ENCODE measurements at places on chromosomes 3 and 15.

DNA sequence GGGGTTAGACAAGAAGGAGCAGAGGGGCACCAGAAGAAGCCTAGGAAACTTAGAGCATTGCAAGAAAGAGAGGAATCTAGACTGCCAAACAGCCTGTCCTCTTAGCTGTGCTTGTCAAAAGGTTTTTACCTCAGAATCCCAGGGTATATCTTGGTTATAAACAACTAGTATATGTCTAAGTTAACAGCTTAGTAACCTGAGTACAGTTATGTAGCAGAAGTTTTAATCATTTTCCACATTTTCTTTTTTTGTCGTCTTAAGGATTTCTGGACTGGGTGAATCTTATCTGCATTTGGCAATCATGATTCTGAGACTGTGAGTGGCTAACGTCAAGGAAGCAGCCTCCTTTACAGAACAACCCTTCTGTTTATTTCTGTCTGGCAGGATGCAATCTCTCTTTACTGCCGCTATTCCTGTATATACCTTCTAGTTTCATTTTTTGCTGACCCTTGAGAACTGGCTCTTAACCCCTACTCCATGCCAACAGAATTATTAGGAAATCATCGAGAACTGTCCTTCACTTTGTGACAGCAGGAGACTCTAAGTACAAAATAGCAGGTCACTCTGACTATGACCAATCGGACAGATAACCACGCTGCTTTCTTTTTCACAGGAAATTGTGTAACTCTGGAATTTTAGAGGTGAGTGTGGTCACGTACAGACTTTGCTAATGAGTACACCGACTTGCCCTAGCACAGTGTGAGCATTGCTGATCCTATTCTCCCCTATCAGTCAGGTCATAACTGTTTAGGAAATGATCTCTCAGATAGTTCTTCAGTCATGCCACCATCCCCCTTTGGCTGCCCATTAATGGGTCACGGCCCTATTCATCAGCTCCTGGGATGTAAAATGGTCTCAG, 3.3 kb upstream of the CP start:
- no peak for DNase-seq

GRCh38 chr3:65030014-65030627, 342.3 kb upstream of the ADAMTS9 start:
- no peak for DNase-seq

GRCh38 chr15:101391981-101392640, 97.1 kb upstream of the SNRPA1 start:
- no peak for DNase-seq

DNA sequence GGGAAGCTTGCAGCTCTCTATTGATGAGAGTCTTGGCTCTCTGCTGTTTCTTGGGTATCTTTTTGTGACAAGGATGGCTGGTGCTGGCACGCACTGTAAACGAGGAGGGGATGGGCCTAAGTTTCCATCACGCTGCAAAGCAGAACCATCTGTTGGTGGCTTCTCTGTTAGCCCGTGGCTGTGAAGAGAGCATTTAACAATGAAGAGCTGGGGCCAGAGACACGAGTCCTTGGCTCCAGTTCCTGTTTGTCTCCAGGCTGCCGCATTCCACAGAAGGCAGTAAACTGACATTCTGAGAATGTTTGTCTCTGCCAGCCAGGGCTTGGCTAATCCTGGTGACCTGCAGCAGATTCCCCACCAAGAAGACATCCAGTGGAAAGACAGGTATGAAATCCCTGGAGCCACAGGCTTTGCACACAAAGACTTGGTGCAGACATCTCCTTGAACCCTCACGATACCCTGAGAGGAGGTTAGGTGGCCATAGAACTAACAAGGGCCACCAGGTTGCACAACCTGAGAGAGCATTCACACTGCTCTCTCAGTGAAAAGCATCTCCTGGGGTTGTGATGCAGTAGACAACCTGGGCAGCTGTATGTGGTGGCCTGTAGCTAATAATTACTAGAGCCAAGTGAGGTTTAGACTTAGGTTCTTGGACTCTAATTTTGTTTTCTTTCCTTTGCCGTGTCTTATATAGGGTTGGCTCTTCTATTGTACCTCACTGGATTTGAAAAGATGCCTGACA, 130.9 kb downstream of the ASB7 start:
- no peak for DNase-seq

GRCh38 chr15:78321041-78321570, 19.0 kb upstream of the CRABP1 start:
- DNase-seq, result no peak

- DNase-seq, result no peak
These were observed 110.8 kb upstream of the MME start for GRCh38 chr3:154969366-154969765.

GRCh38 chr3:106282943-106283342, 414.1 kb upstream of the CBLB start:
- DNase-seq, result no peak

GRCh38 chr3:181687190-181687589, 24.5 kb upstream of the SOX2 start:
- no peak for DNase-seq

GRCh38 chr15:38090678-38091077, 156.2 kb downstream of the TMCO5A start:
- DNase-seq, result no peak

- no peak for DNase-seq
These were observed 65.2 kb upstream of the MNS1 start for GRCh38 chr15:56530157-56530556.

DNA sequence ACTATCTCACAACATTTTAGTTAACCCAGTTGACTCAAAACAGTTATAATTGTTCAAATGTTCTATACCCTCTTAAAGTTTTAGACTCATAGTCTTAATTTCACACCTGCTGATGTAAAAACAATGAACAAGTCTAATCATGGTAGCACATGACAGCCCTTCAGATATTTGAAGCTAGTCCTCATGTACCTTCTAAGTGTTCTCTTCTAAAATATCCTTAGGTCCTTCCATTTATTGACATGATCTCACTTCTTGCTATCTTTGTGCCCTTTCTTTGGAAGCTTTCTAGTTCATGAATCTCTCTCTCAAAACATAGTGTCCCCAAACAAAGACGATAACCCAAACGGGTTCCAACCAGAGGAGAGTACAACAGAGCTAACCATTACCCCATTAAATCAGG, 363.1 kb downstream of the MECOM start:
- no peak for DNase-seq

DNA sequence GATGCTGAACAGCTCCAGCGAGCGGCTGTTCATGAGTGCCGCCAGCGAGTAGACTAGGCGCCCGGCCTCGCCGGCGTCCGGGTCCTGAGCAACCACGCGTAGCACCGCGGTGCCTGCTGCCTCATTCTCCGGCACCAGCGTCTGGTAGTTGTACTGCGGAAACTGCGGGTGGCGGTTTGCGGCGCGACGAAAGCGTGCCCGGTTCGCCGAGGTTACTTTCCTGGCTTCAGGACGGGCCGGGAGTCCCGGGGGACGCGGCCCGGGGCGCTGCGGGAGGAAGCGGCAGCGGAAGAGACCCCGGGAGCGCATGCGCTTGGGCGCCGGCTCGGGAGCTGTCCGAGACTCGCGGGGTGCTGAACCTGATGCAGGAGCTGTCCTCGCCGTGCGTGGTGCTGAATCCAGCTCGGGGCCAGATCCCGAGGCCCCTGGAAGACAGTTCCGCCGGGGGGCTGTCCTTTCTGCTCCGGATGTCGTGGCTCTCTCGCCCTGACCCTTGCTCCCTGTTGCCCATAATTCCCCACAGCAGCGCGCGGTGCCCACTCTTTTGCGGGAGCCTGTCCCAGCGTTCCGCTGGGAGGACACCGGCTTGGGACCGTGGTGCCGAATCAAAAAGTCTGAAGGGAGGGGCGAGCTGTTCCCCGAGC, 1.1 kb downstream of the CELSR3 start:
- peak; percentile 72 for DNase-seq

DNA sequence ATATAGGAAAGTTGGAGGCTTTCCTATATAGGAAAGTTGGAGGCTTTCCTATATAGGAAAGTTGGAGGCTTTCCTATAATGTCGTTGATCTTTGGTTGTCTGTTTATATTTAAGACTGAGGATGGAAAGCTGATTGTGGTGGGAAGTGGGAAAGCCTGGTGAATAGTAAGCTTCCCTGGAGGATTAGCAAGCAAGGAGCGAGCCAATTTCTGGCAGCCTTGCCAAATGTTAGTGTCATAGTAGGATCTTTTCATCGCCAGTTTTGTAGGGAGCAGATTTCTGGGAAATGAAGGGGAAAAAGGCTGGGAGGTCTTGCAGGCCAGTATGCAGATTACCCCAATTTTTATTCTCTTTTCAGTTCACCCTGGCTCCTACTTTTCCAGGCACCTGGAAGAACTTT, 39.9 kb upstream of the CCNL1 start:
- DNase-seq, result no peak

DNA sequence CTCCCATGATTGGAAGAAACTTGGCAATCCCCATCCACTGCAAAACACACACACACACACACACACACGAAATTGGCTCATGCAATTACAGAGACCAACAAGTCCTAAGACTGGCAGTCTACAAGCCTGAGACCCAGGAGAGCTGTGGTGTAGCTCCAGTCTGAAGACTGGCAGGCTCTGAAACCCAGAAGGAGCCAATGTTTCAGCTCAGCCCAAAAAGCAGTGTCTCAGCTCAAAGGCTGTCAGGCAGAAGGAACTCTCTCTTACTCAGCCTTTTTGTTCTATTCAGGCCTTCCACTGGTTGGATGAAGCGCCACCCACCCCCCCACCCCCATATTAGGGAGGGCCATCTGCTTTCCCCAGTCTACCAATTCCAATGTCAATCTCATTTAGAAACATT, 32.1 kb downstream of the MESD start:
- DNase-seq, result no peak

- DNase-seq, result no peak
These were observed 11.2 kb upstream of the SHC4 start for GRCh38 chr15:48974882-48975281.

DNA sequence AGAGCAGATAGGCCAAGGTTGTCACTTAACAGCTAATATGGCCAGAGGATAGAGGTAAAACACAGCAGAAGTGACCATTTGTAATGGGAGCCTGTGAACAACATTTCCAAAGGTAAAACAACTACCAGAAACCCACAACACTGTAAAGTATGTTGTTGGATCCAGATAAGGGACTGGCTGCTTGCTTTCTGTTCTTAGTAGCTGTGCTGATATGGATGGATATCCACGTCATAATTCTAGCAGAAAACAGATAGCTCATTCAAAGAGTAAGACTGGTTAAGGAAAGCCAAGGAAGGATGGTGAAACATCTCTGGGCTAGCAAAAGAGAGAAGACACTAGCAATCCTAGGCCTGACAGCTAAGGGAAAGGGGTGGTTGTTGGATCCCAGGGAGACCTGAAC, 36.9 kb upstream of the SPRED1 start:
- DNase-seq, result no peak

- DNase-seq, result no peak
These were observed 432.4 kb upstream of the ATP10A start for GRCh38 chr15:26295336-26296085.

GRCh38 chr3:101806491-101806890, 27.5 kb downstream of the NXPE3 start:
- DNase-seq, result no peak

GRCh38 chr15:78168608-78169007, 19.4 kb downstream of the IDH3A start:
- DNase-seq, result no peak

DNA sequence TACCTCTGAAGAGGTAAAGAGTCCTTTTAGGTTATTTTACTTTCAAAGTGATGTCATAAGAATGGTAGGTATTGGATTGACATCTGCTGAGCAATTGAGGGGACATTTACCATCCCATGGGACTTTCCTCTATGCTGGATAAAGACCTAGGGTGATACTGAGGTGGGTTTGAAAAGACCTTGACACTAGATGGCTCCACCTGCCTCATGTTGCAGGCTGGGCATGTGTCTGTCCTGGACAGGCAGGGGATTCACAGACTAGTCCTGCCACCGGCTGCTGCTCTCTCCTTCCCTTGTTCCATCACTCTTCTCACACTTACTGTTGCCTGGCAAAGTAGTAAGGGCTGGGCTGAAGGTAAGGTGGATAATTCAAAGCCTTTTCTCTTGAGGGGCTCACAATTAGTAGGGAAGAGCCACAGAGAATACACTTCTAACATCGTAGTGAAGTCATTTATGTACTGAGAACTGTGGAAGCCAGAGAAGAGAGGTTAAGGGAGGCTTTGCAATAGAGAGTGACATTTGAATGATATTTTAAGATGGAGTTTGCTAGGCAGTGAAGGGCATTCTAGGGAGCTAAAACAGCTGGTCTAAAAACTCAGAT, 27.7 kb downstream of the TRAK1 start:
- DNase-seq, result no peak

GRCh38 chr3:71360764-71361163, 222.8 kb downstream of the FOXP1 start:
- peak; percentile 25 for DNase-seq

GRCh38 chr3:114299941-114300624, 6.3 kb downstream of the TIGIT start:
- no peak for DNase-seq

GRCh38 chr3:195200010-195200822, 70.7 kb downstream of the XXYLT1 start:
- no peak for DNase-seq

- DNase-seq, result no peak
These were observed 286.2 kb upstream of the UBE2E1 start for GRCh38 chr3:23519314-23520208.

GRCh38 chr15:35827911-35828310, 281.9 kb upstream of the DPH6 start:
- no peak for DNase-seq

GRCh38 chr3:125194061-125194848, 18.3 kb downstream of the SLC12A8 start:
- DNase-seq, result no peak

- no peak for DNase-seq
These were observed 1.6 kb downstream of the PHGR1 start for GRCh38 chr15:40352281-40352901.

GRCh38 chr15:74829486-74829885, 3.1 kb downstream of the CPLX3 start:
- no peak for DNase-seq

- no peak for DNase-seq
These were observed 54.2 kb upstream of the SEMA6D start for GRCh38 chr15:47663101-47663500.

GRCh38 chr15:52105846-52106245, 6.7 kb downstream of the BCL2L10 start:
- DNase-seq, result no peak

- DNase-seq, result no peak
These were observed 11.1 kb downstream of the SCN5A start for GRCh38 chr3:38638354-38638753.

DNA sequence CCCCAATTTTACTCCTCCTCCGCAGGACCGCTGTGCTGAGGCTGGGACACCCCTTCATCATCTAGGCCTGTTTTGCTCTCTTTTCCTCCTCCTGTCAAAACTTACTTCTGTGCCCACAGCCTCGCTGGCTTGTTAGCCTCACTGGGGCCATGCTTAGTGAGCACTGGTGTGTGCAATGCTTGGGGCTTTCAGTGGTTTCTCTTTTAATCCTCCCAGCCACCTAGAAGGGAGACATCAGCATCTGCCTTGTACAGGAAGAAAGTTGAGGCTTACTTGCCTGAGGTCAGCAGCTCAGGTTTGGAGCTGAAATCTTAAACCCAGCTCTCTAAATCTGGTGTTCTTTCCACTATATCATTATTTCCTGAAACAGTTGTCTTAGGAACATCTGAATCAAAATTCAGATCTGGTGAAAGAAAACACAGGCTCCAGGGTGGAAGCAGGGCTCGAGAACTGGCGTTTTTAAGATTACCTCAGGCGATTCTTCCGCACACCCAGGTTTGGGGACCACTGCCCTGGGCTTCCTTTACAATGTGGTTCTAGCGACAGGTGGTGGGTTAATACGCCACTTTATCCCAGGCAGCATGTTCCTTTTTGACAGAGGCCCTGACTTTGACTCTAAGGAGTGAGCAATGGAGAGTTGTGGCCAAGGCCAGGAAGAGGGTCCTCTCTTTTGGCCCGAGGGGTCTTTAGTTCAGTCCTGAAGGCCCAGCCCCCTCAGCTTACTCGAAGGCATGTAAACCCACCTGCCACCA, 3.8 kb downstream of the THSD4 start:
- DNase-seq, result no peak
